ENCODE measurements at places on chromosomes 6 and 20. TPM values are rescaled to one million over a fixed set of nuclear protein-coding genes. Genes with fewer than 3 reads are reported as not detected.

DNA sequence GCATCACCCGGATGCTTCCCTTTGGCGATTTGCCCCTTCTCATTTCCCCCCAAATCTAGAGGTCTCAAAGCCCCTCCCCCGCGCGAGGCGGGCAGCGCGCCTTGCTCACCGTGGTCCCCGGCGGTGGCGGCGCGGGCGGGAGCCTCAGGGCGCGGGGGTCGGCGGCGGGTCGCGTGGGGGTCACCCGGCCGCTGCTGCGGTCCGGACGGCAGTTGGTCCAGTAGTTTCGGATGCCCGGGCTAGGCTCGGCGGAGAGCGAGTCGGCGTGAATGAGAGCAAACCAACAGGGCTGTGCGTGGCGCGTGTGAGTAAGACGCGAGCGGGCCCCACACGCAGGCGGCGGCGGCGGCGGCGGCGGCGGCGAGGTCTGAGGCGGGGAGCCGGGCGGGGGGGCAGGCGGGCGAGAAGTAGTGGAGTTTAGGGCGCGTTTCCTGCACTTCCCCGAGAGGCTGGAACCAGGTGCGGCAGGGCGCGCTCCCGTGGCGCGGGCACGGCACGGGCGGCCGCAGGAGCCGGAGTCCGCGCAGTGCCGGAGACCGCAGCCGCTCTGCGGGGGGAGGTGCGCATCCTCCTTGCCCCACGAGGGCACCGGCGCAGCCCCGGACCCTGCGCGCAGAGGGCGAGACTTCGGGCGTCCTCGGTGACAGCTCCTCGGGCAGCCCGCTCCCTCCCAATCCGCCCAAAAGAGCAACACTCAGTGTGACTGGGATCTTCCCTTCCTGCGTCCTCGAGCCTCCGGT is 567 bp downstream of the HS3ST5 start:
- no peak for DNase-seq

Gene ZMYND8
- total RNA-seq: 15.6 TPM

- no peak for DNase-seq
Observed at GRCh38 chr6:43682724-43683429, 4.7 kb downstream of the MRPS18A start.

Gene SRC
- total RNA-seq: 2.8 TPM

GRCh38 chr20:36773107-36773596 is 411 bp downstream of the DSN1 start:
- DNase-seq: no peak

- DNase-seq: no peak
Observed at GRCh38 chr6:170050591-170051041, 240.3 kb downstream of the DLL1 start.

GRCh38 chr6:127950566-127951145 is 49.8 kb upstream of the THEMIS start:
- no peak for DNase-seq

- DNase-seq: no peak
Observed at GRCh38 chr20:20184706-20185105, 132.4 kb downstream of the CFAP61 start.

DNA sequence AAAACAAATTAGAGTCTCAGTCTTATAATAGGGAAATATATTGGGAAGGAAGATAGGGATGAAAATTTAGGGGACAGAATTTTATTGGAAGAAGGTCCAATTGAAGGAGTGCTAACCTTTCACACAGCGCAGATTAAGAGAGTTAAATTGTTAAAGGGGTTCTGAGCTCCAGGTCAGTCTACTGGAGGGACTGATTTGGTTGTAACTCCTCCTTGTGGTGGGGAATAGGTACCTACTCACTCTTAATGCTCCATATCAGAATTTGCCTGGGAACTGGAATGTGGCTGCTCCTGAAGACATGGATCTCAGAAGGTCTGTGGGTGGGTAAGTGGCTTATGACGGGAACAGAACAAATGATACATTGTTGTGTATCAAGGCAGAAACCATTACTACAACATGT is 143.5 kb downstream of the FLRT3 start:
- no peak for DNase-seq

GRCh38 chr6:90939906-90940305 is 353.0 kb upstream of the MAP3K7 start:
- DNase-seq: no peak
